ENCODE measurements at places on chromosomes 3 and 15. TPM values are rescaled to one million over a fixed set of nuclear protein-coding genes. Genes with fewer than 3 reads are reported as not detected.

Gene UNC45A
- total RNA-seq = 69.8 TPM

Gene REC114
- total RNA-seq = not detected

Gene SLC30A4
- 3.5 TPM for total RNA-seq

Gene NR1I2
- total RNA-seq = not detected

Gene ILDR1
- 0.17 TPM for total RNA-seq

Gene SAMMSON
- total RNA-seq = not detected

Gene GHRL
- 0.56 TPM for total RNA-seq

Gene FGF12
- not detected for total RNA-seq

Gene ATP2B2
- total RNA-seq = not detected

Gene GOLGA8T
- total RNA-seq = not detected

Gene CFAP161
- not detected for total RNA-seq

Gene XCR1
- total RNA-seq = not detected
